ENCODE measurements at places on chromosomes 12 and 14.

DNA sequence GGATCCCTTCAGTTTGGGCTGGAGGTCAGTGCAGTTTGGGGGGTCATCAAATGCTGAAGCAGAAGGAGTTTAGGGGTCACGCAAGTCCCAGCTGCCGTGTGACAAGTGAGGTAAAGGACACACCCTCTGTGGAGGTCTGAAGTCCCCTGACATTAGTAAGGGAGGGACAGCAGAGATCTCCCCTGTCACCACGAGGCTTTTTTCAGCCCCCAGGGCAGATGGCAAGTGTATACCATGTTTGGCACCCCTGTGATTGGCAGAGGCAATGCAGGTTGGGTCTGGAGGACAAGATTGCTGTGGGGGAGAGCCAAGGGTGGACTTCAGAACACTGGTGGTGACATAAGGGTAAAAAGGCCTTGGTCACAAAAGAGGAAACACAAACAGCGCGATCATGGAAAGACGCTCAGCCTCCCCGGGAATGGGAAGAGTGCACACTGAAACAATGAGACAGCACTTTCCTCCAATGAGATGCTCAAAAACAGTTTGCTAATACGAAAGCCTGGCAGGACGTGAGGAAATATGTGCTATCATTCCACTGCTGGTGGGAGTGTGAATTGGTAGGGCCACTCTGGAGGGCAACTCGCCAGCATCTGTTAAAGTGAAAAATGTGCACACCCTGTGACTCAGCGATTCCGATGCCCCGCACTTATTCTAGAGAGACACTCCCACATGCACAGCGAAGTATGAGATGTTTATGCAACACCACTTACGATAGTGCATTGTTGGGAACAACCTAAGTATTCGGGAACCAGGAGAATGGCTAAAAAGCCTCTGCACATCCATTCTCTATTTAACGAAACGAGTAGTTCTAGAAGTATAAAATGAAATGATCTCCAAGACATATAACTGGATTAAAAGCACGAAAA lies 14.4 kb upstream of the CD27 start:
- DNase-seq: no peak

DNA sequence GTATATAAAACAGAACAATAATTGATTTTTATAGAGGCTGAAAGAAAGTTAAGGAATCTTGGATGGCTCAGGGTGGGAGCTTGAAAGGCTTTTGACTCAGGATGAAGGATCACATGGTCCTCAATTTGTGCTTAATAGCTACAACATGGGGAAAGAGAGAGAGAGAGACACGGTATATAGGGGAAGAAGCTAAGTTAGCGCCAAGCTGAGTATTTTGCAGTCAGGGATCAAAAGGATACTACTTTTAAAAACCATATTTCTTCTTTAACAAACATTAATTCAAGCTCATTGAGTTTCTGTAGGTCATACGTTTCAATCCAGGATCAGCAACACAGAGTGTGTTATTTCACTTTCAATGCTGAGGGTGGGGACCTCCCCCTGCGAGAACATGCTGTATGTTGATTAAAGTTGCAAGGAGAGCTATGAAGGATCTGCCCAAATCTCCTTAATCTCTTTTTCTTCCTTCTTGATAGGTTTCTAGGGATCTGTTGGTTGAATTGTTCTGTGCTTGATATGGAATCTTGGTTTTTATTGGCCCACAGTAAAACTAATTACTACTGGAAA lies 133.1 kb upstream of the NUDT4 start:
- no peak for DNase-seq

DNA sequence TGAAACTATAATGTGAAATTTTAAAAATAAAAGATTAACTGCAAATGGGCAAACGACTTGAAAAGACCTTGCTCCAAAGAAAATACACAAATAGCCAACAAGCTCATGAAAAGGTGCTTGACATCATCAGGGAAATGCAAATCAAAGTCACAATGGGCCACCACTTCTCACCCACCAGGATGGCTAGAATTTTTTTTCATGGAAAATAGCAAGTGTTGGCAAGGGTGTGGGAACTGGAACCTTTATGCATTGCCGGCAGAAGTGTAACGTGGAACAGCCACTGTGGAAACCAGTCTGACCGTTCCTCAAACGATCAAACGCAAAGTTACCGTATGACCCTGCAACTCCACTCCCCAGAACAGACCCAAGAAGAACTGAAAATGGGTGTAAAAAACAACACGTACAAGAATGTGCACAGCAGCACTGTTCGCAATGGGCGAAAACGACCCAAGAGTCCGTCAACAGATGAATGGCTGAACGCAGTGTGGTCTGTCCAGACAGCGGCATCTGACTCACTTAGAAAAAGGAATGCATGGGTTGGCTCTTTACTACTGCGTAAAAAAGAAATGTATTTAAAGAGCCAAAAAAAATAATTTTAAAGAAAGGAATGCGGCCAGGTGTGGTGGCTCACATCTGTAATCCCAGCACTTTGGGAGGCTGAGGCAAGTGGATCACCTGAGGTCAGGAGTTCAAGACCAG lies 40.2 kb downstream of the SCARB1 start:
- no peak for DNase-seq

DNA sequence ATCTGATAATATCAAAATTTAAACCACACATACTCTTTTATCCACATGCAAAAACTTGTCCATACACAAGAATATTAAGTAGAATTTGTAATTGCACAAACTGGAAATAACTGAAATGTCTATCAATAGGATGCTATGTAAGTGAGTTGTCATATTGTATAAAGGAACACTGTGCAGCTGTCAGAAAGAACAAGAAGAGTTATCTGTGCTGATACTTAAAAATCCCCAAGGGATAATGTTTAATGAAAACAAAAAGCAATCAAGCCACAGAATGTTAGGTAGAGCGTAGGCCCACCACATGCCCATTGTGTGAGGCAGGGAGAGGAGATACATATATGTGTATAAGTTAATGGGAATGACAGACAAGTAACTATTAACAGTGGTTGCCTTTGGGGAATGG lies 25.9 kb upstream of the HIGD1C start:
- no peak for DNase-seq

DNA sequence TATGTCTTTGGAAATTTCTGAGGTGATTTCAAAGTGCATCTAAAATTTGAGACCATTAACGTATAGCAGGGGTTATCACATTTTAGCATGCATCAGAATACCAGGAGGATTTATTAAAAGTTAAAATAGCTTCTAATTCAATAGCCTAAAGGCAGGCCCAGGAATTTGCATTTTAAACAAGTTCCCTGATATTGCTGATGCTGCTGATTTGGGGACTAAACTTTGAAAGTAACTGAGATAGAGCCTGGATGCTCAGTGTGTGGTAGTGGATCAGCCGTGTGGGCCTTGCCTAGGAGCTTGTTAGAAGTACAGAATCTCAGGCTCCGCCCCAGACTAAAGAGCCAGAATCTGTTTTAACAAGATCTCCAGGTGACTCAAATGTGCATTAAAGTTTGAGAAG lies 375.0 kb upstream of the FBXO33 start:
- DNase-seq: no peak

DNA sequence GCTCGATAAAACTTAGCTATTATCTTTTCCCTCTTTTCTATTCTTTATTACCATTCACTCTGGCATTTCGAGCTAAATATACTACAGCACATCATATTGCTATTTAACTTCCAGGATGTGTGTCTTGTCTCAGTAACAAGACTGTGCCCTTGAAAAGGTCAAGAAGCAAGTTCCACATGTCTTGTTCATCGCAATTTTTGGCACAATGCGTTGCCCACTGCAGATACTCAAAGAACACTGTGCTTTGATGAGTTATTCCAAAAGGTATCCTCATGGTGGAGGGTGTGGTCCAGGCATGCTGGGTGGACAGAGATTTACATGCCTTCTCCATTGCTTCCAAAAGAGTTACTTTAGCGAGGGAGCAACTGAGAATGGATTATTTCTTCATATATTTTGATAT lies 6.6 kb downstream of the E2F7 start:
- DNase-seq: no peak

DNA sequence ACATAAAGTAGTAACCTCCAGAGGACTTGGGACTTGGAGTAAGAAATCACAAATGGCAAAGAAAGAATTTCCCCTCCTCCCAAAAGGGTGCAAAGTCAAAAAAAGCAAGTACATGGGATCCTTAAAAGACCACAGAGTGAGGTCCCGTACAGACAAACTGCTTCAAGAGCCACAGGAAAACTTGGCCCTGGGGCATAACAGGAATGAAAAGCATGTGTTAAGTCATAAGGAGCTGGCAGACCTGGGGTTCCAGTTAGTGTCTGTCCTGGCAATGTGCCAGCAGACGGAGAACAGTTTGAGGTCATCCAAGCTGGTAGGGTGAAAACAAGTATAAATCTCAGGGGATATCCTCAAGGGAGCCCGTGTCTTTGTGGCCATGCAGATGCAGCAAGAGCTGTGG lies 73.2 kb downstream of the HSD17B6 start:
- no peak for DNase-seq

GRCh38 chr12:7989827-7990491 lies 42.6 kb upstream of the FOXJ2 start:
- DNase-seq: no peak

GRCh38 chr12:103924761-103925641 lies 5.2 kb upstream of the HSP90B1 start:
- DNase-seq: peak; percentile 15

GRCh38 chr14:72723858-72724530 lies 169.9 kb downstream of the DPF3 start:
- no peak for DNase-seq

- DNase-seq: no peak
Measured at GRCh38 chr12:122876731-122877130, 19.2 kb downstream of the VPS37B start.

GRCh38 chr14:103045371-103045869 lies 11.9 kb downstream of the CDC42BPB start:
- no peak for DNase-seq

GRCh38 chr14:35046751-35047536 lies 872 bp downstream of the FAM177A1 start:
- peak; percentile 56 for DNase-seq

- DNase-seq: no peak
Measured at GRCh38 chr12:62934239-62934798, 631 bp downstream of the PPM1H start.

DNA sequence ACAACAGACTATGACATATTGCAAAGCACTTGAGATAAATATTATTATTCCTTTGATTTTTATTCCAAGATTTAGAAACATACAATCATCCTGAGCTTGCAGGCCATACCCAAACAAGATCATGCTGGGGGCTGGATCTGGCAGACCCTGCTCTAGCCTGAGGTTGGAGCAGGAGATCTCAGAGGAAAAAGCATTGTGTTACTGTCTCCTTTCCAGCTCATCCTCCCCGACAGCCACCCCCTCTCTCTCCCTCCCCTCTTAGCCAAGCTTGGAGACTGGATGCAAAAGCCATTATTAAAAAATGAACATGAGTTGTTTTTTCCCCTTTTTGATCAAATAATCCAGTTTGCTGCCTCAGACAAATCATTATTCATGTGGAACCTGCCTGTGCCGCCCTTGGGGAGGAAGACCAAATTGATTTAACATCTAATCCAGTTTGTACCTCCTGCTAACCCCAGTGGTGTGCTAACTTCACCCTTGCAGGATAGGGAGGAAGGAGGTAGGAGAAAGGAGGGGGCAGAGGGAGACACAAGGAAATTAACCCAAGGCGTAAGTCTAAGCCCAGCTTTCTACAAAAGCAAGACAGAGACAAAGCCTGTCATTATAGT lies 565.8 kb upstream of the TBX3 start:
- DNase-seq: no peak

GRCh38 chr12:6757028-6757690 lies 4.2 kb upstream of the MLF2 start:
- DNase-seq: no peak

- DNase-seq: peak; percentile 88
Measured at GRCh38 chr12:57754411-57755193, at the start of gene MARCHF9. TSS of gene MARCHF9 (plus strand) at chr12:57755103. CDS start at chr12:57755529, 426 bp downstream.

- DNase-seq: no peak
Measured at GRCh38 chr12:55658635-55659391, 22.1 kb downstream of the OR10P1 start.

DNA sequence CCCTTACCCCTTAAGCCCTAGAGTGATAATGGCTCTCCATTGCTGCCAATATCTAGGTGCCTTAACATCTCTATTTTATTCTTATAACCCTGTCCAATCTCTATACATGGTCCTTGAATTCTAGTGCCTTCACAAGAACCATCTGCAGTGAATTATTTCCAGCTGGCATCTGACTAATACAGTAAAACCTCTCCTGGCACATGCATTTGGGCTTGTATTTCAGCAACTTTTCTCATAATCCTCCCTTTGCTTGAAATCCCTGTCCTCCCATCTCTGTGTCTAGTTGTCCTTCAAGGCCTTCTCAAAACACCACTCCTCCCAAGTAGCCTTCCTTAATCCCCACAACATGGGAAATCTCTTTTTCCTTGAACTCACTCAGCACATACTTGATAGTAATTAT lies 14.2 kb upstream of the HMGA2 start:
- no peak for DNase-seq

- no peak for DNase-seq
Measured at GRCh38 chr12:118058881-118059280, 2.1 kb downstream of the WSB2 start.

GRCh38 chr12:7383157-7383556 lies 60.8 kb downstream of the CD163L1 start:
- DNase-seq: no peak

- no peak for DNase-seq
Measured at GRCh38 chr12:50568338-50569091, 63.7 kb downstream of the DIP2B start.

DNA sequence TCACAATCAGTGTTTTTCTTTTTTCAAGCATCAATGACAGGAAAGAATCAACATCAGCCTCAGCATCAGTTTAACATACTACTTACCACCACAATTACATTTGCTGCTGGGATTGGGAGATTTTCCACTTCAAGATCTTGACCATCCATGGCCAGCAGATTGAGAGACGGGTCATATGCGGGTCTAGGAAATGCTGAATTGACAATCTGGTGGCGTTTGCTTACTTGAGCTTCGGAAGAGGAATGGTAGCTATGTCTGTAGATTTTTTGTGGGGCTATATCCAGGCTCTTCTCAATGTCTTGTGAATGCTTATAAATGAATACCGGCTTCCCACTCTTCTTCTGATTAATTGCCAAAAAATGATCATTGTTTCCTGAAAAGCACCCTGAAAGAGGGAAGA lies 27.9 kb downstream of the PTPRR start:
- DNase-seq: no peak

GRCh38 chr14:80133457-80133856 lies 77.8 kb downstream of the DIO2 start:
- no peak for DNase-seq

- no peak for DNase-seq
Measured at GRCh38 chr14:94485944-94486841, 10.2 kb upstream of the SERPINA9 start.

- DNase-seq: no peak
Measured at GRCh38 chr12:65152596-65152995, 16.8 kb upstream of the LEMD3 start.

GRCh38 chr12:2528001-2528400 lies 266.8 kb upstream of the FKBP4 start:
- no peak for DNase-seq
